ENCODE measurements at places on chromosomes 7 and 10.

- no peak for DNase-seq
Measured at GRCh38 chr7:13980474-13980873, 9.0 kb downstream of the ETV1 start.

- no peak for DNase-seq
Measured at GRCh38 chr7:42645906-42646305, 266.0 kb downstream of the C7orf25 start.

DNA sequence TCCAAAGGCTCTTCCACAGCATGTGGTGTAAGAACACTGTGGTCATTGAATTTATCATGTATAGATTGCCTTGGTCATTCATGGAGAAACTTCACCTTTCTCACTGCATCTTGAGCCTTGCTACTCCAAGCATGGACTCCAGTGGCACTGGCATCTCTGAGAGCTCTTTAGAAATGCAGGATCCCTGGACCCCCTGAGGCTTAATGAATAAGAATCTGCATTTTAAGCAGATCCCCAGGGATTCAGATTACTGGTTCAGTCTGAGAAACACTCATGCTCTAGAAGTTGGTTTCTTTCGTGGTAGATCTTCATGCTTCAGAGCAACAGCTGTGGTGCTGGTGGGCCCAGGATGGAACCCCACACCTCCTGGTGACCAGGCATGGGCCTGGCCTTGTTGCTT, 63.2 kb downstream of the CFAP58 start:
- DNase-seq, result no peak

GRCh38 chr10:33807531-33808359, 473.3 kb upstream of the NRP1 start:
- no peak for DNase-seq

- DNase-seq, result no peak
Measured at GRCh38 chr10:9833942-9834341, 1183.7 kb upstream of the CELF2 start.

- DNase-seq, result no peak
Measured at GRCh38 chr10:95644901-95645300, 11.6 kb downstream of the ALDH18A1 start.

- no peak for DNase-seq
Measured at GRCh38 chr10:14583252-14583651, 191.4 kb downstream of the FAM107B start.

- no peak for DNase-seq
Measured at GRCh38 chr7:108001764-108002725, 916 bp downstream of the LAMB1 start.

GRCh38 chr7:157429680-157430224, 92.9 kb downstream of the DNAJB6 start:
- no peak for DNase-seq

GRCh38 chr10:48456808-48457761, 147.8 kb downstream of the ARHGAP22 start:
- DNase-seq, result no peak

DNA sequence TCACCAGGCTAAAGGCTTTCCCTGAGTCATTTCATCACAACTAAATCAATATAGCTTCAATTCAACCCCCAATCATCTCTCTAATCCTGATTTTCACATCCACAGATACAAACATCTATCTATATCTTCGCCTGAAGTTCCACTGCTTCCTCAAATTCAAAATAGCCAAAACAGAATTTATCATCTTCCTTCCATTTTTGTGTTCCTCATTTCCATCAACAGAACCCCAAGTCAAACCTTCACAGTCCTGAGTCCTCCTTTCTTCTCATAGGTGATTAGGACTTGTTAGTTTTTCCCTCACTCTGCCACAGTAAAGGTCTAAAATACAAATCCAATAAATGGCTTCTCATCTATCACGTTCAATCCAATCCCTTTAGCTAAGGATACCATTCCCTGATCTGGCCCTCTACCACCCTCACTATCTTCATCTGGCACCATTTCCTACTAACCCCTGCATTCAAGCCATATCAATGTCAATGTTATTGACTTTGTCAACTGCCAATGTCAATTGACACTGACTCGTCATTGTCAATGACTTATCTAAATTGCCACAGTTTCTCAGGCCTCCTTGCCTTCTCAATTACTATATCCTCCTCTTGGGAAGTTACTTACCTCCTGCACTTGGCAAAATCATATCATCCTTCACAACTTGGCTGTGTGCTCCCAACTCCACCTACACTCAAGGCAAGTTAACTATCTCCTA, 2.6 kb downstream of the HYCC1 start:
- DNase-seq, result no peak

DNA sequence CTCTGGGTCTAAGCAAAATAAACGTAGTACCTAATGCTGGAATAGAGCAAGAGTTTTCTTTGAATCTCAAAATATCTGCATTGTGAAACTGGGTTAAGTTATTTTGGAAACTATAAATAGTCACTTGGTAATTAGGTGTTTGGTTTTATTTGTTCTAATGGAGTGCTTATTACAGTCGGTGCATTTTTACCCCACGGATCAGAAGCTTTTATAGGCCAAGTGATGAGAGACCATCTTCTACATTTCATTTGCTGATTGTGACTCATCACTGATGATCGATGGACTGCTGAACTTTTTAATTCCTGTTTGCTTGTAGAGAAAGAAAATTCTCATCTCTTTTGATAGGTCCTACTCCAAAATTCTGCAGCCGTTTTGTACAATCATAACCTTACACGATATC, 28.2 kb downstream of the MGMT start:
- no peak for DNase-seq

DNA sequence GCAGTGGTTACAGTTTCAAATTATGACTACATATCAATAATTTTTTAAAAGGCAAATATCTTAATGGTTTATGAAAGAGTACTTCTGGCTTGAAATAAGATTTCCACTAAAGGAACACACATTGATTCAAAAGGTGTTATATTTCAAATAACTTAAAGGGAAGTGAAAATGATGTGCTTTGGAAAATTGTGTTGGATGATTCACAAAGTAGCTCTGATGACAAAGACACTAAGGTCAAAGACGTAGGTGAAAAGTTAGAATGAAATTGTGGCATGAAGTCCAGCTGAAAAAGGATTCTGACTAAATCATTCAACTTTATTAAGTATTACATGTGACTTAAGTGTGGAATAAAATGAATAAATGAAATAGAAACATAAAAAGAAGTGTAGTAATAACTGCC, 20.8 kb upstream of the OR2A5 start:
- no peak for DNase-seq

DNA sequence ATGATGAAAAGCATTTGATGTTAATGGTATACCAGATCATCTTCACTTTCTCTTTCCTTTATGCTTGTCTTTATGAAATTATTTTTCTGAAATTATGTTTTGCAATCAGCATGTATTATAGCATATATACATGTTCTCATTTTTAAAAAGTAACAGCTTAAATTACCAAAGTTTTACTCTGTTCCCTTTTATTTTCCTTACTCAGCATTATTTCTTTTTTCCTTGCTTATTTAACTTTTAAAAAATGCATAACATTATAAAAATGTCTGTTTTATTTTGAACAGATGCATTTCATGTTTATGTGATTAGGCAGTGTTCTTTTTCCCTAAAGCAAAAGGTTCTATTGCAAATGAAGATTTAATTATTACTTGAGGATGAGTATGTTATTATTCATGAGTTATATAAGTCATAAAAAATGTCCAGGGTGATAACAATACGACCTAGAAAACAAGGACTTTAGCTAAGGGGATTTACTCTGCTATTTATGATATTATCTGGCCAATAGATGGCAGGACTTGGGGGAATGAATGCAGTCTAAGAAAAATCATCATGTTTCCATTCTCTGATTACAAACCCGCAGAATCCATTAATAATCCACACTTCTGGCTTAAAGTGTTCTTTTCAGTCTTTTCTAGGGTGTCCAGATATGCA, 38.5 kb downstream of the CABCOCO1 start:
- DNase-seq, result no peak

DNA sequence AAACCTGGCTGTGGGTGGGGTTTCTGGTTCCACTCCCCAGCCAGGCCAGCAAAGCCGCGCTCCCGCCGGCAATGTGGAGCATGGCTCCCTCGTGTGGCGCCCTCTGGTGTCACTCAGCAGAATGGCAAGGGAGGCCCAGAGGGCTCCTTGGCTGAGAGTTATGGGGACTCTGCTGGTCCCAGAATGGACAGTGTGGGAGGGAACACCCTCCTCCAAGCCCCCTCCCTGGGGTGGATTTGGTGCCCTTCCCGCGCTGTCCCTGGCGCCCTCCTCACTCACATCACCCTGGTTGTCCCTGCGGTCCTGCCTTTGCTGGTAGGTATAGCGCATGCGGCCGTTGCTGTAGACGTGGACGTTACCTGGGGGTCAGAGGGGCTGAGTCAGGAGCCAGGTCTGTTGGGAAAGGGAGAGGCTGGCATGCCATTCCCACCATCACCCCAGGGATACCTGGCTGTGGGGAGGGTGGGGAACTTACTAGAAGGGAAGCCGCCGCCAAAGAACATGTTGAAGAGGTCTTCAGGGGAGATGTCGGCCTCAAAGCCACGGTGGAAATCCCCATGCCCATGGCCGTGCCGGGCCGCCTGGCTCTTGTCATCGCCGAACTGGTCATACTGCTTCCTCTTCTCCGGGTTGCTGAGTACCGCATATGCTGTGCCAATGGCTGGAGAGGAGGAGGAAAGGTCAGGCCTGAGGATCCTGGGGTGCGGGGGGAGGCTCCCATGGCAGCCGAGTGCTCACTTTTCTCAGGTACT, 14.0 kb downstream of the DNAJB12 start:
- DNase-seq, result no peak

GRCh38 chr10:100510533-100511308, 8.9 kb downstream of the SEC31B start:
- no peak for DNase-seq

- DNase-seq, result no peak
Measured at GRCh38 chr7:29130096-29130495, 16.2 kb downstream of the CPVL start.

DNA sequence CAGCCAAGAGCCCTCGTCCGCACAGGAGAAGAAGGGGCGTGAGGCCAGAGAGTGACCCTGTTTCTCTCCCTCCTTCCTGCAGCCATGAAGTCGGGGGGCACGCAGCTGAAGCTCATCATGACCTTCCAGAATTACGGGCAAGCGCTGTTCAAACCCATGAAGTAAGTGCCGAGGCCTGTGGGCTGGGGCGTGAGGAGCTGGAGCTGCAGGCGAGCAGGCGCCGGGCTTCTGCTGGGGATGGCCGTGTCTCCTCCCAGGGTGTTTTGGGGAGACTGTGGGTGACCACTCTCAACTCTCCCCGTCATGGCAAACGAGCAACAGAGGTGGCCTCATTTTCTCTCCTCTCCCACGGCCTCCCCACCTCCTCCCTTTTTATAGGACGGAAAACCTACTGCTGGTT, 16.4 kb downstream of the FAM20C start:
- no peak for DNase-seq

DNA sequence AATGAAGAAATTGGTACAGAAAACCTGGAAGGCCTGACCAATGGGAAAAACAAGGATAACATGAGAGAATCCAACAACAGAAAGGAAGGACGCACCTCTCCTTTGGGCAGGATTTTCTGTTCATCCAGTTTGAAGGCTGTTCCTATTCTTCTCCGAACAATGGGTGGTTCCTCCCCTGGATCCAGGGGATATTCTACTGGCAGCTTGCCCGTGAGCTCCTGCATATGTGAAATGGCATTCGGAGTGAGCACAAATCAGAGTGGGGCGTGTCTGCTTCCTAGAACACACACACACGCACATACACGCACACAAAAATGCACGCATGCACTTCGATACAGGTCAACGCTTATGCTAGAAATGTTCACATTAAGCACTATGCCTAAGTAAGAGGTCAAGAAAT, 83.5 kb downstream of the PRPF18 start:
- no peak for DNase-seq

- DNase-seq, result no peak
Measured at GRCh38 chr7:138804618-138805017, 6.6 kb upstream of the ATP6V0A4 start.

- DNase-seq, result no peak
Measured at GRCh38 chr10:132654708-132655661, 117.4 kb downstream of the INPP5A start.

DNA sequence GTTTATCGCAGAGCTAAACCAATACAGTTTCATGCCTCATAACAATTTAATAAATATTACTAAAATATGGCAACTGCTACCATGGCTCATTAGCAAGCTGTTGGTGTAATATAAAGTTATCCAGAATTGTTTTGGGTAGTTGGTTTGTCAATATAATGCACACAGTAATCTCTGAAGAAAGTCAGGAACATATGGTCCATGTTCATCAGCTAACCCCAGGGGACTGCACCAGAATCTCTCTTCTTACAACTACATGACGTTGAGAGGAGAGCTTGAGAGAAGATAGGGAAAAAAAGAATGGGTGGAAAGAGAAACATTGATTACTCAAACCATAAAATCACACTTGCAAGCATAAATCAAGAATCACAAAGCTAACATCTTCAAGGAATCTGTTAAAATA, 333.7 kb downstream of the NRG3 start:
- DNase-seq, result no peak

DNA sequence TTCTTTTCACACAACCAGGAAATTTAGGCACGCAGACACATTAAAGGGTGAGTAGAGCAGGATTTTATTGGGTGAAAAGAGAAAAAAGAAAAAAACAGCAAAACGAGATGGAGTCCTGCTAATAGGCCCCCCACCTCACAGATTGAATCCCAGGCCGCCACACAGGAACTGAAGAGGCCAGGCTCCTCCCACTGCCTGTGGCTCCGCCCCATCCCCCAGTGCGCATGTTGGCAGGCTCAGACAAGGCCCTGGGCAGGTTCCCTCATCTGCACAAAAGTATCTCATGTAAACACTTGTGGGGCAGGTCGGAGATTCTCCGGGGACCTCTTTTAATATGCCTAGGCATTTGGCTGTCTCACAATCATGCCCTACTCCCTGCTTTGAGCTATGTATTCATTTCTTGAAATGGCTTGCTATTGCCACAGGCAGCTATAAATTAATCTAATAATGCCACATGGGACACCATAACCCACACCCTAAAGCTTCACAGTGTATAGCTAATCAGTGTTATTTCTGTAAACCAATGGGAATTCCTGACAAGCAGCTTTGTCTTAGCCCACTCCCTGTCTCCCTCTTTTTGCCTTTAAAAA, 76.2 kb upstream of the KIF5B start:
- DNase-seq, result no peak

- no peak for DNase-seq
Measured at GRCh38 chr10:92688927-92689662, 660 bp upstream of the HHEX start.

DNA sequence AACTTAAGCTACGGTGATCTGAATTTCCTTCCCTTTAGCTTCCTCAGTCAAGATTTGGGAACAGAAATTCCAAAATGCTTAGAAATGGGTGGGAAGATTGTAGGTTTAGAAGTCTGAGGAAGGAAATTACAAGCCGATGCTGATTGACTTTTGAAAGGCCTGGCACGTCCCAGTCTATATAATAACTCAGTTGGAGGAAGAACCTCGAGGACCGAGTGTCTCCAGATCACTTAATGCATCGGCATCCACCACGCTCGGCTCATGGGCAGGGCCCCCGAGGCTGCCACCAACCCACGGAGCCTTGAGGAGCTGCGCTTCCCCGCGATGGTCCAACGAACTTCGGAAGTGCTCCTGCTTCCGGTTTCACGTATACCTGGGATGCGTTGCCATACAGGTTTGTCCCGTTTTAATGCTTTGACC, 10.4 kb upstream of the SP8 start:
- no peak for DNase-seq

- no peak for DNase-seq
Measured at GRCh38 chr10:43041422-43042342, 35.2 kb upstream of the RET start.
